Stimulated activated naive CD8-positive, alpha-beta T cell treated with anti-CD3 and anti-CD28 coated beads, Interleukin-15, amount 100 ng/mL, for 72 hours (primary cell): ENCODE measurements at places on chromosomes 3 and 15.
A peak's percentile ranks its signal among the peaks of the same experiment; 100 is the strongest.

DNA sequence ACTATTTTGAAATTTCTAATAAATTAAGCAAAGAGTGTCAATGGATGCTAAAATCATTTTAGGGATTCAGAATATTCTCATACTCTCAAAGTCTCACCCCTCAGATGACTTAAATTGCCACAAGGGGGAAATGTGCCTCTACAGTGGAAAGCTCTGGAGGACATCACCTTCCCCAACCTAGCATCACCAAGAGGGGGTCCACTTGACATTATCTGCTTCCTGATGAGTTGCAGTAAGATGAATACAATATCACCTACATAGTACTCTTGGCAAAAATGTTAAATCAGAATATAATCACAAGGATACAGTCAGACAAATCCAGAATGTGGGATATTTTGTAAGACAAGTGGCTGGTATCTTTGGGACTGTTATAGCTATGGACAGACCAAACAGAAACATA is 290.1 kb downstream of the MFSD1 start:
- DNase-seq, result no peak

GRCh38 chr15:65517866-65518207 is 348 bp upstream of the DPP8 start:
- DNase-seq, result no peak

DNA sequence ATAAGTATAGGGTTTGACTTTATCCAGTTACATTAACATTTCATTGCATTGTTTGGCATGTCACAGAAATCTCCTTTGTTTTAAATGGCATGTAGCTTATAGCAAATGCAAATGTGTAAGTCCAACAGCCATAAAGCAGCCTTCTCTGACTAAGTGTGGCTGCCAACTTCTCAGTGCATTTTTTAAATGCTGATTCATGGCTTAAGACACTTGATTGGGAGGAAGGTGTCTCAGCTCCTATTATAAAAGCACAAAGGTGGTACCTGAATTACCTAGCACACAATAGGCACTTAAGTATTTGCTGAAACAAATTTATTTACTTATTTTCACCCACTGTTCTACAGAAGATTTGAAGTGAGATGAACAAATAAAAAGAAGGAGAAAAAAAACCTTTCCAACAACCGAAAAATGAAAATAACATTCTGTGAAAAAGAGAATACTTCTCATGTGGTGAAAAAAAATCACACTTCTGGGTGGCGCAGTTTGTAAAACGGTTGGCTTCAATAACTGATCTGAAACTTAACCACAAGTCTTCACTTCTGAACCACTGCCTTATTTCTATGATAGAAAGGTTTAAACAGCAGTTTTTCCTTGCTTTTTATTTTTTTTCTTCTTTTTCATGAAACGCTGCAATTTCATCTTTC is 105.5 kb upstream of the ICE2 start:
- DNase-seq, result peak; percentile 35

DNA sequence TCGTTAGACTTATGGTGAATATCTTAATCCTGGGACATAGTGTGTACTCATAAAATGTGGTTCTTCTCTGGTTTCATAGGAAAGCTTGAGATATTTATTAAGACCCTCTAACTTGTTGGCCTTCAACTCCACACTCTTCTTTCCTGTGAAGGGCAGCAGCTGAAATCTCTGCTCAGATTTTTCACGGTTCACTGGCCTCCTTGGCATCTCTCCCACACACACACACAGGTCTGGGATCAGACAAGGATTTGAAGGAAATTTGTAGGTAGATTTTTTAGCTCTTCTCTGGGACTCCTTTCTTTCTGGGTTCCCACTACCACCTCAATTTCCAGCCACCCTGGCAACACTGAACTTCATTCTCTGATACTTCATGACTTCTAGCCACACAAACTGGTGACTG is 70.2 kb downstream of the MYRIP start:
- DNase-seq, result no peak

DNA sequence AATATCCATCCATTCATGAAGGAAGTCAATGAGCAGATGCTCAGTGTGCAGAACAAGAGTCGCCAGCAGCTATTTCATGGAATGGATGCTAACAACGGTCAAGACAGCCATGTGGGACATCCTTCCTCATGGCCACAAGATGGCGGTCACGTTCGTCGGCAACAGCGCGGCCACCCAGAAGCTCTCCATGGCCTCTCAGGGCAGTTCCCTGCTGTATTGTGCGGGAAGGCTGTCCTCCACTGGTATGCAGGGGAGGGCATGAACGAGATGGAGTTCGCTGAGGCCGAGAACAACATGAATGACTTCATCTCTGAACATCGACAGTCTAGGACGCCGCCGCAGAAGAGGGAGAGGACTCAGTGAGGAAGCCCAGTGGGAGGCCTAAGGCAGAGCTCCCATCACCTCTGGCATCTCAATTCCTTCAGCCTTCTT is 208.3 kb downstream of the TJP1 start:
- no peak for DNase-seq

GRCh38 chr3:27802425-27802824 is 80.3 kb upstream of the EOMES start:
- no peak for DNase-seq

- DNase-seq, result no peak
Observed at GRCh38 chr15:67140078-67140833, 74.9 kb downstream of the SMAD3 start.

DNA sequence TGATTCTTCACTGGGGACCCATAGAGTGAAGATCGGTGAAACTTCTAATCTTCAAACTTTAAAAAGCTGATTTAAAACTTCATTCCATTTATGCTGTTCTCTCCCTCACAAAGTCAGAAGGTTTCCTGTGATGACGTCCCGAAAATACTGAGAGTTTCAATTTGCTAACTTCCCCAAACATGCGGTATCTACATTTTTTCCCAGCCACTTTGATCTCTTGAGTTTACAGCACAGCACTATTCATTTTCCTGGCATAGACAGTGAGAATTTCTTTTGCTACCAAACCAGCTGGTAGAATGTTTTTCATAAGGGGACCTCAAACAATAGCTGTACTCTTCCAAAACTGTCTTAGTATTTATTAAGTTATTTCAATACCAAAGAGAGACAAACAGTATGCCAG is 156.8 kb downstream of the LSAMP start:
- no peak for DNase-seq

DNA sequence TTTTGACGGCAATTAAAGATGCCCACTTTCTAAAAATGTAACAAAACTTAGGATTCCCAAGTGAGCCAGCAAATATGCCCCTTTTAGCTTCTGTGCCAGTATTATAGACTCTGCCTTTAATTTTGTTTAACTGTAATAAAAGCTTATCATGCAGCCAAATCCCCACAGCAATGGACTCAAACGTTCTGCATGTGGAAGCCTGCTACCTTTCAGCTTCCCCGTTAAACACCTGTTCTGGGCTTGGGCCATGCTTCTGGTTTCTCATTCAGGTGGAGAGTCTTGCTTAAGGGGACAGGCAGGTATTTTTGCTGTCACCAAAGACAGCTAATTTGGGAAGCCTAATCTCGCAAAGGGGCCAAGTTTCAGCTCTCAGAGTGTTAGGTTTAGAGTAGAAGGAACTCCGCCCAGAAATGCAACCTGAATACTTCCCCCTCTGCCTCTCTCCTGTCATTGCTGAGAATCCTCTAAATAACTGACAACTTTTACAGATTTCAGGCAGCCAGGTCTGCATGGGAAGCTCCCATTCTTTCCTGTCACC is 399.4 kb upstream of the ATP11B start:
- DNase-seq, result no peak

GRCh38 chr15:85168642-85169173 is 187.1 kb downstream of the PDE8A start:
- peak; percentile 49 for DNase-seq

GRCh38 chr3:65732051-65732935 is 306.4 kb downstream of the MAGI1 start:
- no peak for DNase-seq

- no peak for DNase-seq
Observed at GRCh38 chr3:98691897-98692296, 71.2 kb upstream of the ST3GAL6 start.

GRCh38 chr15:100863796-100864267 is 15.8 kb upstream of the ALDH1A3 start:
- no peak for DNase-seq

GRCh38 chr3:185153861-185154629 is 1.2 kb upstream of the C3orf70 start:
- DNase-seq, result no peak
